ENCODE measurements at places on chromosomes 5 and 9. TPM values are rescaled to one million over a fixed set of nuclear protein-coding genes. Genes with fewer than 3 reads are reported as not detected.

SPATA31A3 gene
- not detected for total RNA-seq

FCHO2 gene
- 7.4 TPM for total RNA-seq

MOB3B gene
- 0.15 TPM for total RNA-seq

DNAJB5 gene
- 23.1 TPM for total RNA-seq

RNF183 gene
- not detected for total RNA-seq

TPPP gene
- 0.07 TPM for total RNA-seq

LCP2 gene
- total RNA-seq = 0.69 TPM

PDE6A gene
- 0.02 TPM for total RNA-seq

FAM78A gene
- total RNA-seq = 0.71 TPM

CCNI2 gene
- not detected for total RNA-seq

HTR4 gene
- total RNA-seq = not detected

BARHL1 gene
- not detected for total RNA-seq

SPATA9 gene
- total RNA-seq = 1.3 TPM

SLC9A3 gene
- 2.9 TPM for total RNA-seq

GRM6 gene
- not detected for total RNA-seq

OBP2B gene
- not detected for total RNA-seq

DBN1 gene
- 121 TPM for total RNA-seq

ENC1 gene
- 38.8 TPM for total RNA-seq

B4GALT1 gene
- total RNA-seq = 35.6 TPM

AGXT2 gene
- 0.07 TPM for total RNA-seq

PCDHGC5 gene
- total RNA-seq = 2.0 TPM

PCA3 gene
- not detected for total RNA-seq

PKD2L2 gene
- total RNA-seq = 0.17 TPM

LIFR gene
- 8.9 TPM for total RNA-seq

RAPGEF6 gene
- total RNA-seq = 5.3 TPM

BHMT2 gene
- not detected for total RNA-seq

All from M059J (cell line).